ENCODE measurements at places on chromosomes 4 and X.

DNA sequence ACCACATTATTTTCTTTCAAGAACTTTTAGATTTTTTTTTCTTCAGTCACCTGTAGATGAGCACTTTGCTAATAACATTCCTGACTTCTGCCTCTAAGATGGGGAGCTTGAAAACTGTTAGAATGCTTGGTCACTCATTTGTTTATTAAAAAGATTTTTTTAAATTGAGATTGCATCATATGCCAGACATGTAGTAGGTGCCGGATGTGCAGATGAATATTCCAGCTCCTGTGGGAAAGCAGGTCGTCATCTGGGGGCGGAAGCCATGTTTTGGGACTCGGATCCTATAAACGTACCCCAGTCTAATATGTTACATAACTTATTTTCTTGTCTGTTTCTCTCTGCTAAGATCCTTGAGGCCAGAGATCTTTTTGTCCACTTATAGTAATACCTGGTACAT is 236.8 kb downstream of the ARHGAP10 start:
- no peak for DNase-seq

DNA sequence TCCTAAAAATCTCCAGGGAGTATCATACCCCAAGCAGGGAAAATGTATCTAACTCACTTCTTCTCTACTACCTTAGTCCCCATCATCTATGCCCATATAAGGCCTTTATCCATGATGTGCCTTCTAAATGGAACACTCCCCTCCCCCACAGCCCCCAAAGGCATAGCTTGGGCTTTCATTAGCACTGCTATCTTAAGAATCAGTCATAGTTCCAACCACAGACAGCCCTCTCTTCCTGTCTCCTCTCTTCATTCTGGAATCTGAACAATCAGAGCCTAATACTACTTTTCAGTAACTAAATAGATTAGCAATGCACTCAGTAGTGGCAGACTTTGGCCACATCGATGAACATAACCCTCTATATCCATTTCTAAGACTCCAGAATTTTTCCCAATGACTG is 313.2 kb upstream of the DKK2 start:
- no peak for DNase-seq

DNA sequence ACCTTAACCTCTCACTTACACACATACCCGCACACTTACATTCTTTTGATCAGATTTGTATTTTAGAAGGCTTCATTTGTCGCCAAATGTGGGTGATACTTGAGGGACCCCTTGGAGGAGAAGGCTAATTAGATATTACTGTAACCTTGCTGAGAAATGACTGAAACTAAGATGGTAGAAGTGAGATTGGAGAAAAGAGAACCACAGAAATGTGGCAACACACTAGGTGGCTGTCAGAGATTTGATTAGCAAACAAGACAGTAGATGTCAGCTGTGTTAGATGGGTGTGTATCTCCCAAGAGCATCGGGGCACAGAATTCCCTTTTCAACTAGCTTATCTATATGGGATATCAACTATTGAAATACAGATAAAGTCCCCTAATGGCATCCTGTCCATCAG is 149.3 kb upstream of the FABP2 start:
- DNase-seq, result no peak

DNA sequence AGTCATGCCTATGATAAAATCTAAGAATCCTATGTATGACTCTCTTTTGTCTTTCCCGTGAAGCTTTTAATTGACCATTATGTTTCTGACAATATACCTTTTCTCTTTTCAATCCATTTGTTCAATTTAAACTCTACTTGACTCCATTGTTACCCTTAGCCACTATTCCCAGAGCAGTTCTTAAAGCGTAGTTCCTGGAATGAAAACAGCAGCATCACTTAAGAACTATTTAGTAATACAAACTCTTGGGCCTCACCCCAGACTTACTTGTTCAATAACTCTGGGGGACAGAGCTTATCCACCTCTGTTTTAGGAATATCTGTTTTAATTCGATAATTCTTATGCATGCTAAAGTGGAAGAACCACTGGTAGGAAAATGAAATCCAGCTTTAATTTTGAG is 358.4 kb downstream of the PRR32 start:
- DNase-seq, result no peak

DNA sequence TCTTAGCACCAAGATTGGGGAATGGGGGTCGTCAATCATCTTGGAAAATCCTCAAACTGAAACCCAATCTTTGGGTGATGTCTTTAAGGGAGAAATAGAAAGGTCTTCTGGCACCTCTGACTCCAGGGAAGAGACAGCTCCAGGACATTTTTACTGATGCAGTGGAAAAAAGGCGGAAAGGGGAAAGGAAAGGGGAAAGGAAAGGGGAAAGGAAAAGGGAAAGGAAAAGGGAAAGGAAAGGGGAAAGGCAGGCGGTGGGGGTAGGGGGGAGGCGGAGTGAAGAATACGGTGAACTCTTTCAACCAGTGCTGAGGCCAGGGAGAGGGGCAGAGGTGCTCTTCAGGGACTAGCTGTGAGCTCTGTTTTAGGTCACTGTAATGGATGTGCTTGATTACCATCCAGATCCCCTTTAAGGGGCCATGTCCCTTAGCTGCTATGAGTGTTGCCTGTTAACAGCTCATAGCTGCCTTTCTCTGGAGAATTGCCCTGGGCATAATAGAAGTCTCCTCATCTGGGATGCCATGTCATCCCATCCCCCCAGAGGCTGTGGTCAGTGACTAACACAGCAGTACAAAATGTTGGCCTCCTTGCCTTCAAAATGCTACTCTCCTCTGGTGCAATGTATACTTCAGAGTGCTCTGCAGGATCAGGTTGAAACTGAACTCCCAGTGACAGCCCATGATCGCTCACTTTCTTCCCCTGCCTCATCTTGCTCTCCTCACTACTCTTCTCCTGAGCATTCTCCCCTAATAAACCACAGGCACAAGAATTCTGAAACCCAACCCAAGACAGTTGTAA is 92.4 kb upstream of the AP1S2 start:
- DNase-seq, result no peak

DNA sequence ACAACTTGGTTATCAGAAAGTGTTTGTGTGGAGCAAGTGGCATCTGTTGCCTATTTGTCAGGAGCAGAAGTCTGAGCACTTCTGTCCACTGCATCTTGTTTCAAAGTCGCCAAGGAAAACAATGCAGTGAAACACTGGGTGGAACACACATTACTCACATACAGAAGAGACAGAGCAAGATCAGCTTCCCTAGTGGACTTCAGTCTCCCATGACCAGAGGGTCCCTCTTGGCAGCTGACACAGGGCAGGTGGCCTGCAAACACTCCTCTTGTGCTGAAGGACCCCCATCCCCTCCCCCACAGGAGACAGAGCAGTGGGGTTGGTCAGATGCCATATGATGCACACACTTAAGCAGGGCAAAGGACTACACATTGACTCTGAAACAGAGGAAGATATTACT is 3.6 kb upstream of the BBS12 start:
- no peak for DNase-seq

DNA sequence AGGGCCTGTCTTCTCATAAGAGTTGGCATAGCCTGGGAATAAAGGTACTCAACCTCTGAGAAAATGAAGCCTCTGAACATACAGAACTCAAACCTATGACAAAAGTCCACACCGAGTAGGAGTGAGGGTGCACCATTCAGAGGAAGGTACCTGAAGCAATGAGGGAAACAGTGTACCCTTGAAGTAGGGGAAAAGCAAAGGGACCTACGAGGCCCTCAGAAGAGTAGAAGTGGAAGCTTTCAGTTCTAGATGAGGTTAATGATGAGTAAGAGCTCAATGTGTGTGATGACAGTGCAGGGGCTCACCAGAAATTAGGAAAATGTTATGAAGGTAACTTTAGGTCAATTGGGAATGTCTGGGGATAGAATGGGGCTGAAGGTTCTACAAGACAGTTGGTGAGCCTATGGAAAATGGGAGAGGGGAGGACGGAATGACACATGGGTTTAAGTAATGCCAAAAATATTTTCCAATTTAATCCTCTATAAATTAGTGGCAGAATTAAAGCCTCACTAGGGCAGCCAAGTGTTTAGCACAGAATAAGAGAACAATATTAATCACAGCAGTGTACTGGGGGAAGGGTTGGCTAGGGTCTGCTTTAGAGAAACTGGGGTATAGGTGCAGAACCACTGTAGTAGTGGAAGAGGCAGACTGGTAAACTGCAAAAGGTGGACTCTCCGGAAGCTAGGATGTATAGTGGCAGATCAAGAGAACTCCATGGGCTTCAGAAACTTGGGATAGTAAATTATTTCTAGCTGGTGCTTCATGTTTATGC is 39.8 kb downstream of the RAB33A start:
- DNase-seq, result no peak

DNA sequence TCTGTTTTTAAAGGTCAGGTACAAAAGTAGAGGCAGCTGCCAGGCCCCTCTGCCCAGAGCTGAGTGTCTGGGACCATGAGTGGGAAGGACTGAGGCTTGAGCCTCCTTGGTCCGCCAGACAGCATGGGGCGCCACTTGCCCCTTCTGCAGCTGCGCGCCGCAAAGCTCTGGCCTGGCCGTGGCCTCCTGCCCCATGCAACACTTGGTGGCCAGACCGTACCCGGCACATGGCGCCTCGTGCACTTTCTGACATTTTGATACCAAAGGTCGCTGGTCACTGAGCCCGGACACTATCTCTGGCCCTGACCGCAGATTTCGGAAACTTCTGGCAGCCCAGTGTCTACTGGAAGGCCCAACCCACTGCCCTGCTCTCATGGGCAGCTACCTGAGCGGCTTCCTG is 18.6 kb downstream of the CLTRN start:
- no peak for DNase-seq

DNA sequence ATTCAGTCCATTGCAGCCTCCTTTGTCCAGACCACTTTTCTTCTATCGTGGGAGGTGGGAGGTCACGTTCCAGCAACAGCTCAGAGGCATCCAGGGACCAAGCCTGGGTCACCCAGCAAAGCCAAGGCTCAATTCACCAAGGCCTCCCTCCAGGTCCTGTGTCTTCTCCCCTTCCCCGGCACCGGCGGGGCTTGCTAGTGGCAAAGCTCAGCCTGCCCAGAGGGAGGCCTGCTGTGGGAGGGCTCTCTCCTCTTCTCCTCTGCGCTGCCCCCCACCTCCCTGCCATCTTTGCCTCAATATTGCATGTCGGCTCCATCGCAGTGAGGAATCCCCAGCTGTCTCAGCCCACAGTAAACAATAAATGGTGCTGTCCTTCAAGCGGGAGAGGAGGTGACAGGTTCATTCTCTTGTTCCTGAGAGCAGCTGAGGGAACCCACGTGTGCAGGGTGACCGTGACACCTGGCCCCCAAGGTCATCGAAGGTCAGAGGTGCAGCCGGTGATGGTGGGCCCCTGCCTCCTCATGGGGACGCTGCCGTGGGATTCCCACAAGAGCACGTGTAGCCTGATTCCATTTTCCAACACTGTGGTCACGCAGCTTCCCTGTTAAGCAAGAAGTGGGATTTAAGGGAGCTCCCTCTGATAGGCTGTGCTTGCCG is 111.5 kb upstream of the PSAPL1 start:
- no peak for DNase-seq

GRCh38 chr4:128416921-128417320 is 129.3 kb upstream of the PGRMC2 start:
- DNase-seq, result no peak

- no peak for DNase-seq
Measured at GRCh38 chr4:158535130-158535614, 13.5 kb downstream of the RXFP1 start.

GRCh38 chr4:14918336-14918735 is 83.9 kb upstream of the CPEB2 start:
- no peak for DNase-seq

Measured in stimulated activated CD4-positive, alpha-beta T cell treated with anti-CD3 and anti-CD28 coated beads, Interleukin-15, amount 100 ng/mL, for 1 hour (primary cell).